ENCODE measurements at places on chromosomes 16 and 17. TPM values are rescaled to one million over a fixed set of nuclear protein-coding genes. Genes with fewer than 3 reads are reported as not detected.

The KRTAP4-3 gene
- polyA plus RNA-seq, result not detected

The FZD2 gene
- polyA plus RNA-seq, result 4.6 TPM

The CD68 gene
- polyA plus RNA-seq, result 14.0 TPM

The FDXR gene
- polyA plus RNA-seq, result 12.0 TPM

The HSD11B2 gene
- 2.4 TPM for polyA plus RNA-seq

The RGS11 gene
- polyA plus RNA-seq, result 0.05 TPM

The PRCD gene
- polyA plus RNA-seq, result 0.65 TPM

The CEP295NL gene
- polyA plus RNA-seq, result not detected

The KRTAP17-1 gene
- polyA plus RNA-seq, result not detected

GRCh38 chr16:70421014-70421413, 17.9 kb downstream of the ST3GAL2 start:
- no peaks in the 10 kb centered on the region for H3K36me3 ChIP-seq
- no peak overlapping the region for H3K27ac ChIP-seq
- no peaks in the 10 kb centered on the region for H3K27me3 ChIP-seq
- no peaks in the 10 kb centered on the region for H3K4me1 ChIP-seq
- no peak for DNase-seq

- H3K27me3 ChIP-seq, result no peaks in the 10 kb centered on the region
- H3K4me3 ChIP-seq, result no peak overlapping the region
- no peak for DNase-seq
- peaks cover 2% of the 10 kb centered on the region for H3K4me1 ChIP-seq
These were observed 14.3 kb upstream of the SCIMP start for GRCh38 chr17:5248821-5249479.

GRCh38 chr16:87621976-87622713, 19.8 kb downstream of the JPH3 start:
- peaks cover 20% of the 10 kb centered on the region for H3K27me3 ChIP-seq
- no peaks in the 10 kb centered on the region for H3K36me3 ChIP-seq
- H3K4me1 ChIP-seq, result peaks cover 11% of the 10 kb centered on the region
- no peak overlapping the region for H3K27ac ChIP-seq

GRCh38 chr16:72373201-72373600, 201.2 kb upstream of the PMFBP1 start:
- H3K4me3 ChIP-seq, result no peak overlapping the region
- no peak for DNase-seq
- H3K27me3 ChIP-seq, result no peaks in the 10 kb centered on the region
- H3K4me1 ChIP-seq, result peaks cover 4% of the 10 kb centered on the region
- H3K36me3 ChIP-seq, result no peaks in the 10 kb centered on the region

DNA sequence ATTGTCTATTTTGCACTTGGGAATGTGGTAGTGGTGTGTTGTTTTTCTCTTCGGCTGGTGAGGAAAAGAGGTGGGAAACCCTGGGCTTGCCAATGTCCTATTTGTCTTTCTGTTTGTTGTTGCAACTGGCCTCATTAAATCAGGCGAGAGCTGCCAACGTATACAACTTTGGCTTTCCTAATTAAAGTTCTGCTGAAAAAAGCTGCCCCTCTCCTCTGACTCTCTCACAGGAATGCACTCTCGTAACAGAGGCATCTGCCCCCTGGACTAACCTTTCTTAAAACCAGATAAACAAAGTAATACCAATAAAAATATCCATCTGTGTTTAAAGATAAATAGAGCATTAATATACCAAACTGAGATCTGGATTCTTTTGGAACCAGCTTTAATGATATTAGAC, 7.8 kb downstream of the CDRT15 start:
- no peak for DNase-seq
- no peaks in the 10 kb centered on the region for H3K4me1 ChIP-seq
- no peaks in the 10 kb centered on the region for H3K36me3 ChIP-seq
- no peak overlapping the region for H3K27ac ChIP-seq

DNA sequence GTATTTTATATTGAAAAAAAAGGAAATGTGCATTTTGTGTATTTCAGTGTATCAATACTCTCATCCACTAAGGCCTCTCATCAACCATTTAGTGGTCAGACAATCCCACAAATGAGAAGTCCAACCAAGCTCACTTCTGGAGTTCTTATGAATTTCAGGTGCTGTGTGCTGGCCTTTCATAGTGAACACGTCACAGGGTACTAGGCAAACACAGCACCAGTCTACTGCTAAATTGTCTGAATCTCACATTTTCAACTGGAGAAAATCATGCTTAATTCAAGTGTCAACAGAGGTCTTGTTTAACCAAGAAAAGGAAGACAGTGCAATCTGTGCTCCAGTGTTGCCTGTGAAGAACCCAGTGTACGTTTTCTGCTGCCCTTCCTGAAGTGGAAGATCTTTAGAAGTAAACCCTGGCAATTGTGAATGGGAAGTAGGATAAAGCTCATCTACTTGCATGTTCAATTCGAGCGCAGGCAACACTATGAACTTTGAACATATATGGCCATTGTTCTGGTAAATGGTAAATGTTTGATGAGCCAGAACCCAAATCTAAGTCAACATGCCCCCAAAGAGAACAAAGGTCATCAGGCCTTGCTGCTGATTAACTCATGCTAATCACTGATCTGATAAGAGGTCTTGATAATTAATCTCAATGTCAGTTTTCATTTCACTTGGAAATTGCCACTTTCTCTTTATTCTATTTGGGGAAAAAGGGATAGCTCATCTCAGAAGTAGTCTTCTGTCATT, 439.2 kb upstream of the SOX9 start:
- H3K36me3 ChIP-seq, result no peaks in the 10 kb centered on the region
- no peak overlapping the region for H3K27ac ChIP-seq
- H3K4me3 ChIP-seq, result no peak overlapping the region
- DNase-seq, result no peak
- no peaks in the 10 kb centered on the region for H3K27me3 ChIP-seq
- H3K4me1 ChIP-seq, result no peaks in the 10 kb centered on the region

DNA sequence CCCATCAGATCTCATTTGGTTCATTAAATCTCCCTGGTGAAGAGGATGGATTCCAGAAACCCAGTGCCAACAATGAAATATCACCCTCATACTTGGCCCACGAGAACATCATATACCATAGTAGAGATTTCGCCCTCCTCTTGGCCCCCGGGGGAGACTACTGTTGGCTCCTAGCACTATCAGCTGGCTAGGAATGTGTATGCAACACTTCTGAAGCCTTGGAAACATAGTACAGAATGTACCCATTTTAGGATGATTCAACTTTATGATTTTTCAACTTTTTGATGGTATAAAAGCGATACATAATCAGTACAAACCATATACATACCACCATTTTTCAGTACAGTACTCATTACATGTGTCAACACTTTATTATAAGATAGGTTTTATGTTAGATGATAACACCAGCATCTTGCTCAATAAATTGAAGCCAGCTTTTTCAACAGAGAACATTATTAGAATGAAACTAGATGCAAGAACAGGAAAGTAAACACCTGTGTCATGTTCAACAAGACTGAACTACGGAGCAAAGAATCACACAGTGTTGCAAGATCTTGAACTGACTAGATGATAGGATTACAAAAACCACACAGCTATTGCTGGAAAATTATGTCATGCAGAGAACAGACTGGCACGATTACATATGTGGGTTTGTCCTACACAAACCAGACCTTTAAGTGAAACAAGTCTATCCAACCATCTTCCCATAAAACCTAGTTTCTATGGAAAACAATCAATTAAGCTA, 17.2 kb downstream of the RSL1D1 start:
- H3K4me1 ChIP-seq, result peaks cover 18% of the 10 kb centered on the region
- peaks cover 10% of the 10 kb centered on the region for H3K36me3 ChIP-seq
- DNase-seq, result no peak
- H3K4me3 ChIP-seq, result no peak overlapping the region
- H3K27ac ChIP-seq, result peak overlapping the region; percentile 3
- H3K27me3 ChIP-seq, result no peaks in the 10 kb centered on the region

DNA sequence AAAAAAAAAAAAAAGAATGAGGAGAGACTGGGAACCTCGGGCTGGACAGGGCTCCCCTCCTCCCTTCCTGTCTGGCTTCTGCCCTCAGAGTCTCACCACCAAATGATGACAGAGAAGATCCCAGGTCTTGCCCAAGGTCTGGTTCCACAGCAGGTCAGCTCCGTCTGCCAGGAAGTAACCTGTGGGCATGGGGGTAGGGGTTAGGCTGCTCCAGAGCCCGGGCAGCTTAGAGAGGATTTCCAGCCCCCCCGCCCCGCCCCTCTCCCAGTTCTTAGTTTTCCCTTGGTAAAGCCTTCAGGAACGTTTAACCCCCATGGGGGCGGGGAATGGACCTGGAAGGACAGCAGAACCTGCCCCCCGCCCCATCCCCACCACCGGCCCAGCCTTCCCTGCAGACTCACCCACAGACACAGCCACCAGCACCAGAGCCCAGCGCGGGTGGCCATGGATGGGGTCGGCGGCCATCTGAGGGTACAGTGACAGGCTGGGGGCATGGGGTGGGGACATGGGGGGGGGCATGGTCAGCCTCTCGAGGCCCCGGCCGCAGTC, 700 bp downstream of the TLCD2 start:
- H3K27me3 ChIP-seq, result no peaks in the 10 kb centered on the region
- H3K4me3 ChIP-seq, result peak overlapping the region; percentile 50
- peaks cover 21% of the 10 kb centered on the region for H3K36me3 ChIP-seq

DNA sequence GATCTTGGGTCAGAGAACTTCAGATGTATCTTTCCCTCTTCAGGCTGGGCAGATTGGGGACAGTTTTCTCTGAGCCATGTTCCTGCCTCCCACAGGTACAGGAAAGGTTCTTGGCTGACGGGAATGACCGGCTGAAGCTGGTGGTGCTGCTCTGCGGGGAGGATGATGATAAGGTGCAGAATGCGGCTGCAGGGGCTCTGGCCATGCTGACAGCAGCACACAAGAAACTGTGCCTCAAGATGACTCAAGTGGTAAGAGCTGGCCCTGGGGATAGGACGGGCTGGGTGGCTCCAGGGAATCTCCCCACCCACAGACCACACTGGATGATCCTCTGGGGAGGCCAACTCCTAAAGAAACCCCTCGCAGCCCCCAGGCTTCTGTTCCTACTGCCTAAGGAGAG, 10.9 kb downstream of the SLC35G3 start:
- H3K4me3 ChIP-seq, result no peak overlapping the region
- H3K27me3 ChIP-seq, result no peaks in the 10 kb centered on the region

DNA sequence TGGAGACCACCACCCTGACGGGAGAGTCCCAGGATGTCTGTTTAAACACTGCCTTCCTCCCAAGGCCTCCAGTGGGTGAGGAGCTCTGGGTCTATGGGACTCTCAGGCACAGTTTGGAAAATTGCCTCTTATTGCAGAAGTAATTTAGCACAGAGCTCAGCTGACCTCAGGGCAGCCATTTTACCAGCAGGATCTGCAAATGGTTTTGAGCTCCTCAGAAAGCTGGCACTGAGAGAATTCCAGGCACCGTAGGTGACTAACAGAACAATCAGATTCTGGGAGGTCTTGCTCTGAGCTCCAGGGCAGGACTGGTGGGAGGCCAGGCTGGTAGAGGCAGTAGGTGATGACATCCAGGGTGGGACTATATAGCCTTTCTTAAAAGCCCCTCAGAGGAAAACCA, 17.3 kb upstream of the C16orf74 start:
- H3K4me1 ChIP-seq, result peaks cover 17% of the 10 kb centered on the region
- H3K4me3 ChIP-seq, result no peak overlapping the region
- H3K36me3 ChIP-seq, result no peaks in the 10 kb centered on the region
- DNase-seq, result no peak
- H3K27ac ChIP-seq, result peak overlapping the region; percentile 69
- H3K27me3 ChIP-seq, result no peaks in the 10 kb centered on the region

DNA sequence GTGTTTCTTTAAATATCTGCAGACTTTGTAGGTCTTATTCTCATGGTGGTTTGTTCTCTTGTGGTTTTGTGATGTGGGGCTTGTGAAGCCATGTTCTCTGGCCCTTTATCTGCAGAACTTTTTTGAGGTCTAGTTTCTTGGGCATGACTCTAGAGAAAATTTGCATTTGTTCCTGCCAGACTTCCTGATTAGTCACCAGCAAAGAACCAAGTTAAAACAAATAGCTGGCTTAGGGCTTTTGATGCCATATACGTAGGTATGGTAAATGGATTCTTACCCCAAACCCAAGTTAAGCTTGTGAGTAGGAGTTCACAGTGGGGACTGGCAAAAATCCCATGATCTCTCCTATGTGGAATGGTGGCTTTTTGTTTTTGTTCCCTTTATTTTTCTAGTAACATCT, 68.7 kb upstream of the IRX3 start:
- DNase-seq, result no peak
- no peak overlapping the region for H3K4me3 ChIP-seq
- no peak overlapping the region for H3K27ac ChIP-seq
- H3K36me3 ChIP-seq, result no peaks in the 10 kb centered on the region
- H3K4me1 ChIP-seq, result no peaks in the 10 kb centered on the region
- H3K27me3 ChIP-seq, result no peaks in the 10 kb centered on the region

DNA sequence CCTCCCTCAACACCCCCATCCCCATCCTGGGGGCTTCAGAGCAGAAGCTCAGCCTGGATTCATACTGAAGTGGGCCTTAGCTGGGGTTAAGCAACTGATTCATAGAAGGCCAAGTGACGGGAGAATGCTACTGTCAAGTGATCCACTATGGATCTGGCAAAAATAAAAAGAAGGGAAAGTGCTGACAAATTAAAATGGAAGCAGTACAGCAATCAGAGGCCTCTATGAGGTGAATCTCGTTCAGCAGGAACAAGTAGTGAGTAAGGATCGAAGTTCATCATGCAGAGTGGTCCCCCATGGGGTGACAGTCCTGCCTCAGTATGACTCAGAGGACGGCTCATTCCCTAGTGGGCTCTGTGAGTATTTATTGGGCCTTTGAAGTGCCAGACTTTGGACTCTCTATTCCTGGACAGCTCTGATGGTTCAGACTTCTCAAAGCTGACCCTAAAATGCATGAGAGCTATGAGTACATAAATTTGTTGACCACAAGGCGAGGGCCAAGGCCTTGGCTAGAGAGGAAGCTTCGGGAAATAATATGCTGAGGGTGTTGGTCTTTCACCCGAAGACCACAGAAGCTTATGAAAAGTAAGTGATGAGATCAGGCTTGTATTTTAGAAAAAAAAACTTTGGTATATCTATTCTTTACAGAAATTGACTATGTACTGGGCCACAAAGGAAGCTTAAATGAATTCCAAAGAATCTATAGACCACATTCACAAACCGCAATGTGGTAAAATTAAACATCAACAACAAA, 5.3 kb upstream of the NSMCE1 start:
- peaks cover 9% of the 10 kb centered on the region for H3K4me1 ChIP-seq
- no peaks in the 10 kb centered on the region for H3K36me3 ChIP-seq
- no peaks in the 10 kb centered on the region for H3K27me3 ChIP-seq
- no peak for DNase-seq
- H3K4me3 ChIP-seq, result no peak overlapping the region
- H3K27ac ChIP-seq, result no peak overlapping the region

DNA sequence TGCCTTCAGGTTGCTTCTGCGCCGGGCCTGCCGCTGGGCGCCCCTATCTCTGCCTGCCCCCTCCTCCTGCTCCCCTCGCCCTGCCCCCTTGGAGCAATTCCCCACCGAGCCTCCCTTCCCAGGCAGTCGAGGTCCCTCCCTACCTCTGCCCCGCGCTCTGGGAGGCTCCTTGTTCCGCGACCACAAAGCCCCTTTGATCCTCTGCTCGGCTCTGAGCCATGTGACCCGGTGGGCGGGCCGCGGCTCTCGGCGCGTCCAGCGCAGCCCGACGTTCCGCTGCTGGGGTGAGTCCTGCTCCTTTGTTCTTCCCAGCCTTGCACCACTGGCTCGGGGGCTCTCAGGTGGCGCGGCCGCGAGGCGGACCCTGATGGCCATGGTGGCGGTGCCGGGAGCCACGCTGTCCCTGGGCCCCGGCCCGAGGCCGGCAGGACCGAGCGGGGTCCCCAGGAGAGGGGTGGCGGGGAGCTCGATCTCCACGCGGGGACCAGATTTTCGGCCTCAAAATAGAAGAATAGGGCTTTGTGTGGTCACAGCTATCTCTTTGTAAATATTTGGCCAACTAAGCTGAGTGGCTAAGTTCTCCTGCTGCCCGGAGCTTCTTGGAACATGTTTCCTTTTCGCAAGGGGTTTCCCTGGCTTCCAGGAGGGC, 310.6 kb downstream of the SEC14L1 start:
- H3K4me3 ChIP-seq, result peak overlapping the region; percentile 41
- DNase-seq, result no peak
- peak overlapping the region; percentile 80 for H3K27ac ChIP-seq
- H3K27me3 ChIP-seq, result no peaks in the 10 kb centered on the region
